NAMALWA (cell line): ENCODE measurements at places on chromosomes 2 and 18.

DNA sequence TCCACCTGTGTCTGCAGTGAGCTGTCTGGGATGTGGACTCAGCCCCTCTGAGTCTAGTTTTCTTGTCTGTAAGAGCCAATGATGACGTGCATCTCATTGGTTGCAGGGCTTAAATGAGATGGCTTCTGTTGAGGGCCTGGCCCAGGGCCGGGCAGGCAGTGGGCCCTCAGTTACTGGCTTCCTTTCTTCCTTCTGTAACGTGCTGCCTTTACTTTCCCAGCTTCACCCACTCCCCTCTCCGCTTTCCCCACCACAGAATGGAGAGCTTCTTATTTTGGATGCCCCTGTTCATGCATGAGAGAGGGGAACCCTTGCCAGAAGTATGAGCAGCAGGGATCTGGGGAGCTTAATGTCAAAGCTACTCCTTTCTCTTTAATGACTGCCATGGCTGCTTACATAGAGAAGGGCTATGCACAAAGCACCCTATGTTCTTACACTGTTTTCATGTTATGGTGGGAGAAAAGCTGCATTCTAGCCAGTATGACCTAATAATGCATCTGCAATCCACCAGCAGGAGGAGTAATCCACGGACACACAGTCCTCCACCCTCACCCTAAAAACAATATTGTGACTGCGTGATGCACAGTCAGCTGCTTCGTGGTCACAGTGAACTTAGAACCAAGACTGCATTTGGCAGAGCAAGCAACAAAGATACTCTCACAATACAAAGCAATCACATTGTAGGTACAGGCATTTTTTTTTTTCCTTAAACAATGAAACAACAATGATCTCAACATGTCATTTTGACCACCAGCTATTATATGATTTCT, 37.2 kb downstream of the CREG2 start:
- DNase-seq = peak; percentile 13

DNA sequence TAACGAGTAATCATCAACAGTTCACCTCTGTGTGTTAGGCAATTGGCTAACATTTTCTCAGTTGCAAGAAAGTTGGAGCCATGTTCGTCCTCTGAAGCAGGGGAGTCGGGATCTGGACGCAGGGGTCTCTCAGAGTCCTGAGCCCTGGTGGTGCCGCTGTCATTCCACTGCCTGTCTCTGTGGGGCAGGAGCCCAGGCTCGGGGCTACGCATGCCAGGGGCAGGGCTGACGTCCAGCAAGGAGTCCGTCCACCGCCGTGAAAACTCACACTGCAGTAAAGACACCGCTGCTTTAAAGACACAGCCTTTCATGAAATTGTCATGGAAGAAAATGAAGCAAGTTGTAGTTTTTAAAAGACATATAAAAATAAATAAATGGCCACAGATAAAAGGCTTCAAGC, 571.1 kb upstream of the SOX11 start:
- DNase-seq = no peak

DNA sequence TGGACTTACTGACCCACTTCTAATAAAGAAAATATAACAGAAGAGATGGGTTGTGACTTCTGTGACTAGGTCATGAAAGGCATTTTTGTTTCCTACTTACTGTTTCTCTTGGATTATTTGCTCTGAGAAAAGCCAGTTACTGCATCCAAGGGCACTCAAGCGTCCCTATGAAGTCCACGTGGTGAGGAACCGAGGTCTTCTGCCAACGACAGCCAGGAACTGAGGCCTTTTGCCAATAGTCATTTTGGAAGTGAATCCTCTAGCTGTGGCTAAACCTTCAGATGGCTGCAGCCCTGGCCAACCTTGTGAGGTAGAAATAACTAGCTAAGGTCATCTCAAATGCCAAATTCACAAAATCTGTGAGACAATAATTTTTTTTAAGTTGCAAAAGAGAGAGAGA, 449.8 kb upstream of the RGPD4 start:
- no peak for DNase-seq

- no peak for DNase-seq
These were observed 36.7 kb downstream of the HDAC4 start for GRCh38 chr2:239363946-239364637.

DNA sequence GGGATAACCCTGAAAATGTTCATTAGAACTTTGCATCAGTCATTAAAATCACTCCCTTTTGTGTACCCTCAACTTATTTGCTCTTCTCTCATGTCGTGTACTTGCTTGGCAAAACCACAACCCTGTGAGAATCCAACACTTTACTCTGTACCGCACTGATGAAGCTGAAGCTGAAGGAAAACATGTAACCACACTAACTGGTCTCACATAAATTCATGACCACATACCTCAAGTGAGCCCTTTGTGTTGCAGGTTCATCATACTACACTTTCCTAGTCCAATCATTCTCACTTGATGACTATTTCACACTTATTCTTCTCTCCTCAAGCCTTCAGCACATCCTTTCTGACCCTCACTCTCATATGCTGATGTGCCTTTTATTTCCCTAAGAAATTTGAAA, 175.4 kb downstream of the DPP4 start:
- no peak for DNase-seq

- DNase-seq = no peak
These were observed 31.6 kb upstream of the CDK5R2 start for GRCh38 chr2:218927876-218928275.

DNA sequence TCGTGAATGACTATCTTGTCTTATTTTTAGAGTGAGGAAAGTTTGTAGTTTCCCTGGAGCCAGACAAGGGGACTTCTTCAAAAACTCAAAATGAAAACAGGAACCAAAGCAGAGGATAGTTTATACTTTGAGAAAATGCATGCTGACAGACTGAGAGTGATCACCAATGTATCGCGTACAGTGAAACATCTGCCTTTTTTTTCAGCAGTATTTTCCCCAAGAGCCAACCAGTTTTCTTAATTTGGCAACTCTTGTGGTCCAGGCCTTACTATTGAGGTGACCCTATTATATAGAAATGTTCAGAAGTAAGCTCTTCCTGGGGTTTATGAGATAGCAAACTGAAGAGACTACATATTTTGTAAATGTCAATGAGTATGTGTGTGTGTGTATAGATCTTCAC, 153.7 kb upstream of the VRK2 start:
- DNase-seq = no peak

DNA sequence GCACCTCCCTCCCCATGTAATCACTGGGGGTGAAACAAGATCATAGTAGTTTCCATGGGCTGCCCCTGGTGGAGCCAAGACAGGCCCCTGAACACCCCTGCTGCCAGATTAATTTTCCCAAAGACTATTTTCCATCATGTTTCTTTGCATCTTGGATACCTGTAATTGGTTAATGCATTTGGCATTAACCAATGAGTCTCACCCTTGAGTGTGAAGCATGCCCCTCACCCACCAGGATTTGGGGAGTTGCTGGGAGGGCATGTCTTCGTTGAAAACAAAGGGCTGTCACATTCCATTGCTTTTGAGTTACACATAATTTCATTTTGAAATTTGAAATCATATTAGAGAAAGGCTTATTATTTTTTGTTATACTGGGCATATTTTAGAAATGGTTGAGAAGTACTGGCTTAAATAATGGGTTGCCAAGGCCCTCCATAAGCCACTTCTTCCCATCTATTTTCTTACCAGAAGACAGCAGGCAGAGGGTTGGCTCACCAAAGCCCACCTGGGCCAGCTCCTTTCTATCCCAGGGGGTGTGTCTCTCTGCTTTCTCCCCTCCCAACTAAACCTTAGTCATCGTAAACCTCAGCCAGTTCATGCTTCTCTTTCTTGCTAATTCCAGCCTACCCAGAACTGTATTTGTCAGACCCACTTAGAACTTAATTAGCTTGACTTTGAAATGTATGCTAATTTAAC, 51.8 kb downstream of the ATIC start:
- DNase-seq = no peak

DNA sequence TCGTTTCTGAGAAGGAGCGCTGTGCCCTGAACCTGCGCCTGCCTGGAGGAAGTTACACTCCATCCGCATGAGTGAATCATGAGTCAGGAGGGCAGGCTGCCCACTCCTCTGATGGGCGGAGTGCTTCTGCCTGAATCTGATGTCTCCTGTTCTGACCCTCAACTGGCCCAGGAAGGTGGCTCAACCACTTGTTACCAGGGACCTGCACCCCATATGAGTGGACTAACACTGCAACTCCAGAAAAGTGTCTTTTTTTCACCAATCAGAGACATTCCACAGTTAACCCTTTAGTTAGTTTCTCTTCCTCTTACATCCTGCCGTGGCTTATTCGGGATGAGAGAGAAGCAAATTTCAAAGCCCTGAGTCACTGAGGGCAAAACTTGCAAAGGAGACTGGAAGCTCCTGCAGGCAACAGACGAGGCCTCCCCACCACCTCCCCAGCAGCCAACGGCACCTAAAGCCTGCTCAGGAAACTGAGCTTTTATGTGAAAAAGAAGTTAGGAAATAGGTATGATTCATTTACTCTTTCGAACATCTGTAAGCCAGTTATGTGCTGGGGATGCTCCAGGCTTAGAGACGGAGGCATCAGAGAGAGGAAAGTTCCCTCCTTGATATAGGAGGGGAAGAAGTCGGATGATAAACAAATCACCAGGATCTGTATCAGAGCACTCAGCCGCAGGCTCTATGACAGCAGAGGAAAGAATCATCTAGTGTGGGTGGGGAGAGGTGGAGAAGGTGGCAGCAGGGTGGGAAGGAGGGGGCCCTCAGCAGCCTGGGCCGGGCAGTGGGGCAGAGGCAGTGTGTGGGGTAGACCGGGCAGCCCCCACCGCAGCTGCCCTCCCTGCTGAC, 30.9 kb downstream of the MBP start:
- no peak for DNase-seq
